Cortex of kidney (tissue), 1 donor: ENCODE measurements at places on chromosomes 5 and 9.

DNA sequence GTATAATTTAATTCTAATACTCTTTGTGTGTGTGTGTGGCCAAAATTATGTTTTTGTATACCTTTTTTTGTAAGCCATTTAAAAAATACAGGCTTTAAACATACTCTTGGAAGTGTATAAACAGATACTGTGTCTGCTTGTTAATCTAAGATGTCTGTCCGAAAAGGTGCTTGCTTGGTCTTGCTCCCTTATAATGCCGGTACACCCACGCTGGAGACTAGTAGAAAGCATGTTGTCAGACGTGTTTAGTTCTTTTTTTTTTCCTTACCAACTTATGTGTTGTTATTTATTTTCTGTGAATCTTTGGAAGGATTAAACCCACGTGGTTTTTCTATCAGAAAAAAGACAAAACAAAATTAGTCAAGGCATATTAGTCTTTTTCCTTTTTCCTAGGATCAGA lies 9.5 kb downstream of the GAPVD1 start:
- no peak for DNase-seq

GRCh38 chr9:127711831-127712274 lies 3.6 kb downstream of the PTRH1 start:
- no peak for DNase-seq

DNA sequence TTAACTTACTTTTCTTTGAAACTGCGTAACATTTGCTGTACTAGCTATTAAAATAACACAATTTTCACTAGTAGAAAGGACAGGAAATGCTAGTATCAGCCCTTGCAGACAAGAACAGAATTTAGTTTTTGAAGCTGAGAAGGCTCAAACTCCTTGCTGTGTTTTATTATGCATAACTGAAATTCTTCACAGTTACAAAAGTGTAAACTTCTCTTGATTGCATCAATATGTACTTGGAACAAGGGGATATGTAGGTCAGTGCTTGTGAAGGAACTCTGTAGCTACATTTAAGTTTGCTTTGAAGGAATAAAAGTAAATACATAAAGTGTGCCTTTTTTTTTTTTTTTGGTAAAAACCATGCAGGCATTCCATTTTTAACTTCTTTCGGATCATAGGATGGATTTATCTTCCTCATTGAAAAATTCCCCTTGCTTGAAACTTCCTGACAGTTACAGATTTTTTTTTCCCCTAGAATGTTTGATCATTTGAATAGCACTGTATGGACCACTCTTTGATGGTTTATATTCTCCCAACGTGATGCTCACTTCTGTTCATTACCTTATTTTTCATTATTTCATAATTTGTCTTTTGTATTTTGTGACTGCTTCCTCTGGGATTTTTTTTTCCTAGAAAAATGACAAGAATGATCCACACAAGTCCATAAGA lies 94.9 kb upstream of the DAB2 start:
- DNase-seq: no peak

- DNase-seq: no peak
Observed at GRCh38 chr5:84546686-84547085, 162.0 kb upstream of the EDIL3 start.

DNA sequence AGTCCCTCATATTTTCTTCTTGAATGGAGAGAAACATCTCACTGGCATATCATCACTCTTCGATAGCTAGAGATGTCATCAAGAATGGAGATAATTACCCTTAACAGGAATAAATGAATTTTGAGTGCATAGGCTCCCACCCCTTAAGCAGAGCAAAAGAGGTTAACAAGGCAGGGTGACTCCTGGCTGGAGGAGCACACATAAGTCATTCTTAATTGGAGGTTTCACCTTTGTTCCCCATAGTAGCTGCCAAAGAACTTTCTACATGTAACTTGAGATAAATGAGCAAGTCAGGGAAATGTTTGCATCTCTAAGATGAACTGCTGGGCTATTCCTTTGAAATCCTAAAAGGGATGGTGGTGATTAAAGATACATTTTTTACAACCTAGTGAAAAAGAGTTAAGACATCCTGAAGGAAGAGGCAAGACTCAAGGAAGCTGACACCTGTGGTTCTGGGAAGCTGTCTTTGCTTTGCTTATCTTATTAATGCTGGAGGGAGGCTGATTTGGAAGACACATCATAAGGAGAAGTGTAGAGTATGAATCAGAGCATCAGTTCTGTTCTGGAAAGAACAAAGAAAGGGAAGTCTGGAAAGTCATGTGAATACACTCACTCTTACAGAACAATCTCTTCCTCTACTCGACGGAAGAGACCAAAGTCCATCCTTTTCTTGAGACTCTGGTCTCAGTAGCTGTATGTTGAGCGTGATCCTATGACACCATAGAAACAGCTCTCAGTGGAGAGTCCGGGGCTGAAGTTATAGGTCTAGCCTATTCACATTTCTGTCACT lies 326.3 kb downstream of the OSTF1 start:
- no peak for DNase-seq

- DNase-seq: no peak
Observed at GRCh38 chr9:128805661-128806060, 12.6 kb upstream of the ENDOG start.
